Mesothelial cell of epicardium (in vitro differentiated cells): ENCODE measurements at places on chromosomes 2 and 18. TPM values are rescaled to one million over a fixed set of nuclear protein-coding genes. Genes with fewer than 3 reads are reported as not detected.

DNA sequence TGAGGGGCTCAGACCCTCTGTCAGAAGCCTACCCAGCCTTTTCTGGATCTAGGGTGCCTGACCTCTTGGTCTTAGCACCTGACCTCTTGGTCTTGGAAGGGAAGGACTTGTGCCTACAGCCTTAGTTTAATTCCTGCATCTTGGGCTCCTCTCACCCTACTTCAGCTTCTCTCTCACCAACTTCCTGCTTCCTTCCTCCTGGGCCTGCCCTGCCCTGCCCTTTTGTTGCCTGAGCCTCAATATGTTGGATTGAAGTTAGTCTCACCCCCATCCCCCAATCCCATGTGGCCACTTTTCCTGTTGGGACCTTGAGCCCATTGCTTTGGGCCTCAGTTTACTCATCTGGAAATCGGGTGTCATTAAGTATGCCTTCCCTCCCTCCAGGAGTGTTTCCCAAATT is 206.2 kb upstream of the SKOR2 start:
- no peak overlapping the region for H3K27ac ChIP-seq
- no peak overlapping the region for H3K4me3 ChIP-seq
- H3K36me3 ChIP-seq = no peaks in the 10 kb centered on the region

DNA sequence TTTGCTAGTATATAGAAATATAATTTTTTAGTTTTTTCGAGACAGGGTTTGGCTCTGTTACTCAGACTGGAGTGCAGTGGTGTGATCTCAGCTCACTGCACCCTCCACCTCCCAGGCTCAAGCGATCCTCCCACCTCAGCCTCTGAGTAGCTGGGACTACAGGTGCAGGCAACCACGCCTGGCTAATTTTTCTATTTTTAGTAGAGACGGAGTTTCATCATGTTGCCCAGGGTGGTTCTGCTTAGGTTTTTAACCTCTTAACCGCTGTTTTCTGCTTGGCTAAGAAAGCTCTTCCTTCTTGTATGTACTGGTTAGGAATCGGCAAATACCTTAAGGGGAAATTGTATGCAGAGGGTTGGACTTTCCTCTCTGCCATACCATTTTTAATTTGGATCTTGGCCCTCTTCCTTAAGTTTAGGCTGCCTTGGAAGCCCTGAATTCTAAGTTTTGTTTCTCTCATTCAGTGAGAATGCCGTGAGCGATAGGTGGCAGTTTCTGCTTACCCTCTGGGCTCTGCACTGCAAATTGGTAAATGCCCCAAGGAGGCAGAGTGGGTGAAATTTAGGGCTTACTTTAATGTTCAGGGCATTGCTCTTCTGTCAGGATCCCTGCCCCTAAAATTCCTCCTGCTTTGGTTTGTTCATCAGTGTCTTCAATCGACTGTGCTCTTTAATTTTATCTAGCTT is 32.3 kb downstream of the EML6 start:
- no peak overlapping the region for H3K27ac ChIP-seq
- H3K27me3 ChIP-seq = no peaks in the 10 kb centered on the region
- peaks cover 7% of the 10 kb centered on the region for H3K4me1 ChIP-seq
- H3K36me3 ChIP-seq = no peaks in the 10 kb centered on the region
- no peak for DNase-seq

TUBB8B gene
- 0.31 to 0.32 TPM in 2 of 3 replicates, not detected in the other for total RNA-seq

- H3K27me3 ChIP-seq = no peaks in the 10 kb centered on the region
- no peak overlapping the region for H3K27ac ChIP-seq
- H3K4me3 ChIP-seq = no peak overlapping the region
These were observed 170.5 kb upstream of the KCNJ3 start for GRCh38 chr2:154527962-154528361.

GRCh38 chr2:49000695-49001094 is 153.6 kb downstream of the FSHR start:
- H3K27me3 ChIP-seq = no peaks in the 10 kb centered on the region
- no peaks in the 10 kb centered on the region for H3K36me3 ChIP-seq
- no peak overlapping the region for H3K4me3 ChIP-seq
- peaks cover 17% of the 10 kb centered on the region for H3K4me1 ChIP-seq

GRCh38 chr2:144942516-144943256 is 422.8 kb upstream of the ZEB2 start:
- DNase-seq = no peak
- no peaks in the 10 kb centered on the region for H3K36me3 ChIP-seq
- H3K27ac ChIP-seq = peak overlapping the region; percentile 89
- peaks cover 64% of the 10 kb centered on the region for H3K4me1 ChIP-seq
- no peak overlapping the region for H3K4me3 ChIP-seq

DNA sequence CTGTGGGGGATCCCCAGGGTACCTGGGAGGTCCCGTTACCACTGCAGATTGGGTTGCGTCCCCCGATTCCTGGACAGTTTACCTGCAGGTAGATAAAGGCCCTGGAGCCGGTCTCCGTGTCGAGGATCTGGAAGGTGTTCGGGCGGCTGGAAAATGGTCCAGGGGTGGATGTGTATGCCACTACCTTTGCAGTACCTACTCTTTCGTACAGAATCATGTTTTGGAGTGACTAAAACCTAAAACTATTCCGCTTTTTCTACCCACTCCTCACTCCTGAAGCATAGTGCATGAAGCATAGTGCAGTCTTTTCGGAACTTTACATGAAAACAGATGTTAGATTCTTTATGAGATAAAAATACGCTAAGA is 418 bp downstream of the WDR75 start:
- no peaks in the 10 kb centered on the region for H3K36me3 ChIP-seq
- H3K4me3 ChIP-seq = peak overlapping the region; percentile 99
- H3K27me3 ChIP-seq = no peaks in the 10 kb centered on the region

CABYR gene
- 13.1 to 14.8 TPM (median 13.7 TPM) in 3 replicates for total RNA-seq

DNA sequence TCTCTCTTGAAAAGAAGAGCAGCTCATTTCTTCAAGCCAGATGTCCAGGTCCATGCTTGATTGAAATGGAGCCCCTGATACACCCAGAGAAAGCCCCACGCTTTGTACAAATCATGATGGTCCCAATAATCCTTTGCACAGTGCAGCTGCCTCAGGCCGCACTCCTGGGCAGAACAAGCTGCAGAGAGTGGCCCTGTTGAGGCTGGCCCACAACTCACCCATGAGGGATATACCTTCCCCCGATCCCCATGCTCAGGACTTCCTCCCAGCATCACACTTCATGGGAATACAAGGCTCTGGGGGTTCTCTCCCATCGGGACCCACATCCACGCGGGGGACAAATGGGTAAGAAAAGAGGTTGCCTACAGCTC is 181.8 kb downstream of the CTIF start:
- peaks cover 21% of the 10 kb centered on the region for H3K36me3 ChIP-seq
- H3K4me1 ChIP-seq = peaks cover 29% of the 10 kb centered on the region
- no peak overlapping the region for H3K4me3 ChIP-seq
- no peak for DNase-seq
- H3K27me3 ChIP-seq = peaks cover 39% of the 10 kb centered on the region
- no peak overlapping the region for H3K27ac ChIP-seq

- DNase-seq = no peak
- H3K27me3 ChIP-seq = no peaks in the 10 kb centered on the region
- H3K4me1 ChIP-seq = peaks cover 21% of the 10 kb centered on the region
- peak overlapping the region; percentile 36 for H3K27ac ChIP-seq
These were observed 60.0 kb downstream of the MYO1B start for GRCh38 chr2:191304939-191305875.

IL36RN gene
- total RNA-seq = 0.84 to 1.1 TPM (median 0.85 TPM) in 3 replicates

GRCh38 chr2:120261387-120262006 is 8.8 kb downstream of the RALB start:
- no peak for DNase-seq
- no peak overlapping the region for H3K27ac ChIP-seq
- H3K4me1 ChIP-seq = peaks cover 18% of the 10 kb centered on the region
- no peak overlapping the region for H3K4me3 ChIP-seq

SPEG gene
- total RNA-seq = 95.4 to 97.7 TPM (median 97.7 TPM) in 3 replicates

DNA sequence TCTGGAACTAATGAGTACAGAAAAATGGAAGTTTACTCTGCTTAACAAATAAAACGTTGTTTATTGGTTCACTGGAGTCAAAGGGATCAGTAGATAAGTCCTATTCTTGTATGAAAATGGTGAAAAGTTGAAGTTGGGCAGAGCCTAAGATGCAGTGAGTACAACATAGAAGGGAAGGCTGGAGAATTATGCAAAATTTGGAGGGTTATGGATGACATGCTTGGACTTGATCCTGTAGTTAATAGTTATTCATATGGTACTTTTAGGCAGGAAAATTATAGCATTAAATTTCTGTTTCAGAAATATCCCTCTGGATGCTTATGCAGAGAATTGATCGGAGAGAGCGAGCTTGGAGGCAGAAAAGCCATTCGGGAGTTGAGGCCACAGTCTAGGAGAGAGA is 167.6 kb downstream of the KCNS3 start:
- H3K36me3 ChIP-seq = no peaks in the 10 kb centered on the region
- H3K27ac ChIP-seq = no peak overlapping the region
- H3K4me3 ChIP-seq = no peak overlapping the region
- H3K27me3 ChIP-seq = peaks cover 2% of the 10 kb centered on the region
- H3K4me1 ChIP-seq = peaks cover 17% of the 10 kb centered on the region

RAB6C gene
- total RNA-seq = 0.16 to 0.18 TPM in 2 of 3 replicates, not detected in the other

- peaks cover 31% of the 10 kb centered on the region for H3K36me3 ChIP-seq
- H3K4me1 ChIP-seq = peaks cover 19% of the 10 kb centered on the region
- DNase-seq = no peak
- no peaks in the 10 kb centered on the region for H3K27me3 ChIP-seq
- no peak overlapping the region for H3K4me3 ChIP-seq
These were observed 69.7 kb downstream of the FEZ2 start for GRCh38 chr2:36528274-36528673.

DNA sequence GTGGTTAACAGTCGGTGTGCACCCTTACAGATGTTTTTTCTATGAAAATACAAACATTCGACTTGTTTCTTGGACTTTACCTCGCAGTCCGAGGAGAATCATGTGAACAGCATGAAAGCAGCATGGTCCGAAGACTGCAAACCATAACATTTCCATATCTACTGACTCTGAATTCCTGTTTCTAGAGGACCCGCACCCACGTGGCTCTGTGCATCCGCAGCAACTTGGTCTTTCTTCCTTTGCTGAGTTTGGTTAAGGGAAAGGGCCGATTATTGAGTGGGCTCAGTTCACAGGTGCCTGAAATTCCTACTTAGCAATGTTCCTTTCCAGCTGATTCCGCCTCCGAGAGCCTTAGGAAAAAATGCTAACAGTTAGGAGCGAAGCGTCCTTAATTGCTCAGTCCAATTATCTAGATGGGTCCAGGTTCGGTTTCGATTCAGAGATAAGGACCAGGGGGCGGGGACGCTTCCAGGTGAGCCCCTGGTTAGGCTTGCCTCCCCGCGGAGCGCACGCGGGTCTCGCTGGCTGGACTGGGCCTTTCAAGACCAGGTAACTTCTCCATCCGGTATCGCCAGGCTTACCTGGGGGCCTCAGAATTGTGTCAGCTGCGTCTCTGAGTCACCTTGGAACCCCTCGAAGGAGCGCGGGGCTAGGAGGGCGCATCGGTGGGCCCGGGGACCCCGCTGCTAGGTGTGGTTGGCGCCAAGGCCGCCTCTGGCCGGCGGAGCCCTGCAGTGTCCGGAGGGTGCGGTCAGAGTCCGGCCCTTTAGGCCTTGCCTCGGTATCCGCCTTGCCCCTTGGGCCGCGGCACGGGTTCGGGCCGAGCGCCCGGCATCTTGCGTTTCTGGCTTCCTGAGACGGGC is 1.1 kb upstream of the B3GNT2 start:
- H3K27me3 ChIP-seq = no peaks in the 10 kb centered on the region
- peaks cover 21% of the 10 kb centered on the region for H3K4me1 ChIP-seq
- H3K4me3 ChIP-seq = peak overlapping the region; percentile 71
- H3K36me3 ChIP-seq = no peaks in the 10 kb centered on the region
- H3K27ac ChIP-seq = peak overlapping the region; percentile 20

- DNase-seq = no peak
- no peaks in the 10 kb centered on the region for H3K27me3 ChIP-seq
- no peaks in the 10 kb centered on the region for H3K36me3 ChIP-seq
- H3K4me1 ChIP-seq = peaks cover 17% of the 10 kb centered on the region
These were observed 116.9 kb upstream of the CREB1 start for GRCh38 chr2:207412787-207413310.

RBM44 gene
- 0.60 to 0.72 TPM (median 0.69 TPM) in 3 replicates for total RNA-seq

PARD6G gene
- total RNA-seq = 25.5 to 30.8 TPM (median 30.7 TPM) in 3 replicates

- H3K27me3 ChIP-seq = no peaks in the 10 kb centered on the region
- H3K27ac ChIP-seq = no peak overlapping the region
- H3K4me1 ChIP-seq = no peaks in the 10 kb centered on the region
- no peak overlapping the region for H3K4me3 ChIP-seq
These were observed 310.2 kb upstream of the FIGN start for GRCh38 chr2:164046040-164046439.

DNA sequence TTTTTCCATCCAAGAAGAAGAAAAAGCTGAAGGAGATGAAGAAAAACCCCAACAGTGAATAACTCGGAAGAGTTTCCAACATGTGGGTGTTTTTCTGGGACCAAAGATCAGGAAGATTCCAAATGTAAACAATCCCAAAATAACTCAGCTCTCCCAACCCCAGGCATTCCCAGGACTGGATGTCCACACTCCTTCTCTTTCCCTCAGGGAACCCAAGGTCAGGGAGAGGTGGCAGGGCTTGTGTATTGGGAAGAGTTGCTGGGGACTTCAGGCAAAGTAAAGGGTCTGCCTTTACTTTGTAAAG is 268.0 kb downstream of the DYSF start:
- peaks cover 13% of the 10 kb centered on the region for H3K4me1 ChIP-seq
- DNase-seq = no peak
- H3K27me3 ChIP-seq = no peaks in the 10 kb centered on the region
- no peak overlapping the region for H3K4me3 ChIP-seq

GRCh38 chr2:96111823-96112500 is 4.4 kb downstream of the ADRA2B start:
- no peak for DNase-seq
- H3K27me3 ChIP-seq = peaks cover 30% of the 10 kb centered on the region
- no peak overlapping the region for H3K4me3 ChIP-seq
- H3K36me3 ChIP-seq = no peaks in the 10 kb centered on the region
- H3K27ac ChIP-seq = no peak overlapping the region

DNA sequence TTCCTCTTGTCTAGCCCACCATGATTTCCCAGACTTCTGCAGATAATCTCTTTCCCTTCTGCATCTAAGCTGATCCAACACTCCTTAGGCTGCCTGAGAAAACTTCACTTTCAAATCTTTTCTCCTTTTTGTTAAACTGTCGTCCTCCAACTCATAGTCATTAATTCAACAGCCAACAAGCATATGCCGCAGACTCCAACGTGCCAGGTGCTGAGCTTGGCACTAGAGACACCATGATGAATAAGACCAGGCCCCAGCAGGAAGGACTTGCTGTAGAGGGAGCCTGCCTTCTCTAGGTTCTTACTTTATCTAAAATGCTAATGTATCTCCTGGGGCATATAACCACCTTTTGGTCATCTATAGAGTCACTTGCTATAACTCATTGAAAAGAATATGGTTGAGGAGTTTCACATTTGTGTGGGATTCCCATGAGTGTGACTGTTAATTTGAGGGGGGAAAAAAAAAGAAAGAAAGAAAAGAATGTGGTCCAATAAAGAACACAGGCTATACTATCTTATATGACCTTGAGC is 51.0 kb downstream of the ANKRD44 start:
- no peaks in the 10 kb centered on the region for H3K27me3 ChIP-seq
- no peak overlapping the region for H3K27ac ChIP-seq
- DNase-seq = no peak
- H3K4me1 ChIP-seq = peaks cover 25% of the 10 kb centered on the region
- H3K36me3 ChIP-seq = no peaks in the 10 kb centered on the region

L3MBTL4 gene
- total RNA-seq = 15.9 to 18.5 TPM (median 17.5 TPM) in 3 replicates

TCF7L1 gene
- 44.4 to 48.3 TPM (median 45.7 TPM) in 3 replicates for total RNA-seq

- DNase-seq = no peak
- H3K4me3 ChIP-seq = no peak overlapping the region
- peaks cover 58% of the 10 kb centered on the region for H3K4me1 ChIP-seq
- H3K27me3 ChIP-seq = no peaks in the 10 kb centered on the region
- peak overlapping the region; percentile 14 for H3K27ac ChIP-seq
These were observed 80.3 kb downstream of the SPRED2 start for GRCh38 chr2:65351948-65352595.
